RPMI7951 (cell line): ENCODE measurements at places on chromosomes 16 and 17.
A peak's percentile ranks its signal among the peaks of the same experiment; 100 is the strongest.

- no peak for DNase-seq
These were observed 29.4 kb downstream of the ANKFY1 start for GRCh38 chr17:4234401-4234800.

GRCh38 chr16:20614186-20615141, 38.3 kb upstream of the ACSM2B start:
- no peak for DNase-seq

DNA sequence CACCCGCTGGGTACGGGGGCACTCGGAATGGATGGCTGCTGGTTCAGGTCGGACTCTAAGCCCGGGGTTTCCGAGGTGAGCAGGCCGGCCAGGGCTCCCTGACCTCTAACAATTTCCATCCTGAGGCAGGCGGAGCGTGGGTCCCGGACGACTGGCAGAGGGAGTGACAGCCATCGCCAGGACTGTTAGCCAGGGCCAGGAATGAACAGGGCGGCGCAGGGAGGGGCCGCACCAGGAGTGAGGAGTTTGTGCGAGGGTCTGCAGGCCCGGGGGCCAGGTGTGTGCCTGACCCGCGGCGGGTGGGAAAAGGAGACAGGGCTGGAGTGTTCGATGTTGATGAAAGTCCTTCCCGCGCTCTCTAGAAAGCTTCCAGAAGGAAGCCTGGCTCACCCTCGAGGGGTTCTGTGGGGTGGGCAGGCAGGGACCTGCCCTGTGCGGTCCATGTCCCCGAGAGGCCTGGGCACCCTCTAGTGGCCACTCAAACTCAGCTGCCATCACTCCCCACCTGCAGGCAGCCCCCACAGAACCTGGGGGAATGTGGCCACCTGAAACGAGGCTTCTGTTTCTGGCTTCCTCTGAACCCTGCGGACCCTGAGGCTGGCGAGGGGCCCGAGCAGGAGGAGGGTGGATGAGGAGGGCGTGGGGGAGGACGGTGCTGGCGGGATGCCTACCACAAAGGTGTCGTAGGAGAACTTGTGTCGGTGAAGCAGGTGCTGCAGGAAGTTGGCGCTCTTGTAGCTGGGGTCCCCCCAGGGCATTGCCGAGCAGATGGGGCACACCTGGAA, 8.2 kb downstream of the RNF166 start:
- DNase-seq: no peak

DNA sequence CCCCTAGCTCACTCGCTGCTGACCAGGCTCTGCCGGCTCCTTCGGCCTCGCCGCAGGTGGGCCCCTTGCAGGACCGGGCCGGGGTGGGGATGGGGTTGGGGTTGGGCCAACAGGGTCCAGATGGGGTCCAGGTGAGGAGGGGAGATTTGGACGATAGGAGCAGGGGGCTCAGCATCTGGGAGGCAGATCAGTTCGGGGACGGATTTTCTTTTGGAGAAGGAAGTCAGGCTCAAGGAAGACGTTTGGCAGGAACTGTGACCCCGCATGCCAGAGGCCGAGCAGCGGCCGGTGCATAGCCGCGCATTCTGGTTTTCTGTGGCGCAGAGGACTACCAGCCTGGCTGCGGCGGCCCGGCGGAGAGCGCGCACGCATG, 845 bp upstream of the ALDOA start:
- no peak for DNase-seq

DNA sequence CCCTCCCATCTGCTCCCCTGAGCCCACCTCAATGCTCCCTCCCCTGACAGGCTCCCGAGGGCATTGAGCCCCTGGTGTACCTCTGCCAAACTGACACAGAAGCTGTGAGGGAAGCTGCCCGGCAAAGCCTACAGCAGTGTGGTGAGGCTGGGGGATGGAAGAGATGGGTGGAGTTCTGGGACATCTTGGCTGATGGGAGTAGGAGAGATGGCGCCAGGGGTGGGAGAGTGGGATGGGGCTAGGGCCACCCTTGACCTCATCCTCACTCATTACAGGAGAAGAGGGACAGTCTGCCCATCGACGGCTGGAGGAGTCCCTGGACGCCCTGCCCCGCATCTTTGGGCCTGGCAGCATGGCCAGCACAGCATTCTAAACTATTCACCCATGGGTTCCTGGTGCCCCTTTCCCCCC, 16.2 kb upstream of the CTCF start:
- DNase-seq: no peak

- DNase-seq: no peak
These were observed 116.0 kb downstream of the RPTOR start for GRCh38 chr17:80660527-80661198.

- DNase-seq: no peak
These were observed 42.2 kb downstream of the HOXB1 start for GRCh38 chr17:48488548-48489106.

DNA sequence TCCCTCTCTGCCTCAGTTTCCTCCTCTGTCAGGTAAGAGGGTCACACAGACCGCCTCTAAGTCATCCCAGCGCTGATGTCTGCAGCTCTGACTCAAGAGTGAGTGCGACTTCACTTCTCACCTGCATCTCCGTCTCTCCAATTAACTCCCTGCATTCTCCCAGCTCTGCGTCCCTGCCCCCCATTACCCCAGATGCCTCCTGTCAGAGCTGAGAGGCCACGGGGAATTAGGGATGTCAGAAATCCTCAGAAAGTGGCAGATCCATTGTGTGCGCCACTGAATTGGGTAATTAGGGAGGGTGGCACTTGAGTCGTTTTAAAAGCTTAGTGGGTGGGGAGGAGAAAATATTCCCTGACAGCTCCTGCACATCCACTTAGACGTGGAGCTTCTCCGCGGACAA, 885.4 kb upstream of the EEF2KMT start:
- no peak for DNase-seq

DNA sequence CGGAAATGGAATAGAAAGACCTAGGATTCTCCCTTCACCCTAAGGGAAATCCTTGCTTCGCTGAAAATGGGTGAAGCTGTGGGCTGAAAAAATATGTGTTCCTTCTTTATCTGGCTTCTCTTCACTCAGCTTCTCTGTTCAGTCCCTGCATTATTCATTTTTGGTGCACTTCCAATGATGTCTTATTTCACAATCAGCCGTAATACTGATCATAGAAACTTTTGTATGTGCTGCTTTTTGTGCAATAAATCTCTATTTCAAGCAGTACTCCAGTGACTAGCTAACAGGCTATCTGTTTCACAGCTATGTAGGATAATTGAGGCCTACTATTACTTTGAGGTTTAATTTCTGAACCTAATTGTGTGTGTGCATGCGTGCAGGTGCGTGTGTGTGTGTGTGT, 144.6 kb downstream of the FOXL1 start:
- no peak for DNase-seq

GRCh38 chr16:89121691-89122321, 28.2 kb downstream of the ACSF3 start:
- DNase-seq: no peak

DNA sequence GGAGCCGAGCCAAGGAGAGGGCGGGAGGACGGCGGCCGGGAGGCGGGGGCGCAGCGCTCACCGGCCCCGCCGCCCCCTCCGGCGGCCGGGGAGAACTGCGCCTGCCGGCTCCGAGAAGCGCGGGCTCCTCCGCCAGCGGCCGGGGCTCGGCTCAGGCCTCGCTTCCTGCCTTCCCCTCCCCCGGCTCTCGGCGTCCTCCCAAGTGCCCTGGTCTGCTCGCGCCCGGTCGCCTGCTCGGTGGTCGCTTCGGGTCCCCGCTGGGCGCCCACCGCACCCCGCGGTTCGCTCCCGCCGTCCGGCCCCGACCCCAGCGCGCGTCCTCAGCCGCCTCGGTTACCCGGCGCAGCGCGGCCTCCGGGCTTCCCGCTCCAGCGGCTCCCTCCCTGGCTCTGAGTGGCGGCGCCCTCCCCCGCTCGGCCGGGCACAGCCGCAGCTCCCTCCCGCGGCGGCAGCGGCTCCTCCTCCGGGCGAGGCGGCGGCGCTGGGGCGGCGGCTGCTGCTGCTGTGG, 313 bp downstream of the UBTF start:
- DNase-seq: peak; percentile 61

DNA sequence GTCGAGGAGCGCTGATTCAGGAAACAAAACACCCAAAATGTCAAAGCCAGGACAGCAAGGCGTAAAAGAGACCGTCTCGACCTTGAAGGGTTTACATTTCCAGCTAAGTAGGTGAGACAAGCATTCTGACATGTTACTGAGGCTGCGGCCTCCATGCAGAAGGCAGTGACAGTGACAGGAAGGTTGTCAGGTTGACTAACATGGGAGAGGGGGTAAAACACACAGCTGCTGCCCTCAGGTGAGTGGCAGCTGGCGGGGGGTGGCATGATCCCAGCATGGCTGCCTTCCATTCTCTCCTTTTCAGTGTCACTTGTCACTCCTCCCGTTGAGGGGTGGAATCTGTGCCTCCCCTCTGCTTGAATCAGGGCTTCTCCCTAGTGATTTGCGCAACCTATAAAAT, 31.9 kb upstream of the CRHR1 start:
- no peak for DNase-seq

GRCh38 chr17:31386542-31387075, 4.9 kb upstream of the RAB11FIP4 start:
- DNase-seq: no peak

- no peak for DNase-seq
These were observed 409.6 kb downstream of the GRIN2A start for GRCh38 chr16:9772526-9773225.

DNA sequence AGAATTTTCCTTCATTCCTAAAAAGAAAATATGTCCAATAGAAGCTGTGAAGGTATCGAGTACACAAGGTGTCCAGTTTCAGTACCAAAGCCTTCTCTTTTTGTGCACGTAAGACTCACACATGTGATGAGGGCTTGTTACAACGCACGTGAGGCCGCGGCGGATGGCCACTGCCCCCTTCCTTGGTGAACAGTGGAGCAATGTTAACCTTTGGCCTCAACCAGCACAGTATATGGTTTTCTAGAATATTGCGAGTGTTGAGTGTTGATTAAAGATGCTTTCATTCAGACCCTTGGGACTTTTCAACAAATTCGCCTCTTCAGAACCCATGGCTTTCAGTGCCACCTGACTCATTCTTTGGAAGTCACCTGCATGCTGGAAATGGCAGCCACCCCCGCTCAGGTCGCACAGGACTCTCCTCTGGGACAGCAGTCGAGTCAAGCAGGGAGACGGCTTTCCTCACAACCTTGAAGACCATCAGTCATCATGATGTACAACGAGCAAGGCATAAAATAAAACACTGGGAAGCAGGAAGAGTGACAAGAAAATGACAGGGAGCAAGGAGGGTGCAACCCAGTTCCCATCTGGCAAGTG, 14.5 kb downstream of the MAP1LC3B start:
- DNase-seq: no peak

DNA sequence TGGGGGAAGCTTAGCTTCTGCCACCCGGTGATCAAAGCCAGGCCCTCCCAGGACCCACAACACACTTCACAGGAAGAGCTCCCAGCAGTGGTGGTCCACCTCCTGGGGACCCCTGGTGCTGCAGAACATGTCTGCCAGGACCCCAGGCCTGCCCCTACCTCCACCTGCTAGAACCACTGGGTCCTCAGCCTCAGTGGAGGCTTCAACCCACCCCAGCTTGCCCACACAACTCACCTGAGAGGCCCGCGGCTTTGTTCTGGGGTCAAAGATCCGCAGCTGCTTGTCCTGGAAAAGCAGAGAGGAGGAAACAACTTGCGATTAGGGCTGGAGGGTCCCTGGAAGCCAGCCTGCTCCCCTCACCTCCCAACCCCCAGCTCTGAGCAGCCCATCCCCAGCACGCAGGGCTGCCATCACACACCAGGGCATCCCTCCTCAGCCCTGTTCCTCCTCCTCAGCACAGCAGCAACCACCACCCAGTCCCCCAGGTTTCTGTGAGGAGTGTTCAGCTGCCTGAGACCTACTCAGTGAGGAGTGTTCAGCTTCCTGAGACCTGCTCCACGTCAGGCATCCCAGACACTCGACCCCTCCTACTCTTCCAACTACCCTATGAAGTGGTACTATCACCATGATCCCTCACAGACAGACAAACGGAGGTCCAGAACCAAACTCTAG, 21.2 kb downstream of the CORO7 start:
- no peak for DNase-seq

DNA sequence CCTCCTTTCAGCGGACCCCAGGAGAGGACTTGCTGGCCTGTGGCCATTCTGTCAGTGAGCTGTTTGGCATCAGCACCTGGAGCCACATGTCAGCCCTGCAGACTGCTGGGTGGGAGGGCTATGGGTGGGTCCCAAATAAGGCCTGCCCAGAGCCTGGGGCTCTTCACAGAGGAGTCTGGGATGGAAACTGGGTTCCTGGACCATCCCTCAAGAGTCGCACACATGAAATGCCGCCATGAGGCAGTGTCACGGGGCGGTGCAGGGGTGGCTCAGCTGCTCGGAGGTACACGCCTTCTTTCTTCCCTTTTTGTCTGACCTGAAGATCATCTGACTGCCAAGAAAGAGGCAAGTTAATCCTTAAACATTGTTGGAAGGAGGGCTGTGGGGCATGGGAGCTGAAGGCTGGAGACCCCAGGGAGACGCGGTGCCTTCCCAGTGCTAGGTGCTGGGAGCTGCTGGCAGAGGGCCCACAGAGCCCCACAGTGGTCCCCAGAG, 14.8 kb downstream of the MPRIP start:
- DNase-seq: no peak

- no peak for DNase-seq
These were observed 35.3 kb downstream of the HIC1 start for GRCh38 chr17:2090210-2090641.

DNA sequence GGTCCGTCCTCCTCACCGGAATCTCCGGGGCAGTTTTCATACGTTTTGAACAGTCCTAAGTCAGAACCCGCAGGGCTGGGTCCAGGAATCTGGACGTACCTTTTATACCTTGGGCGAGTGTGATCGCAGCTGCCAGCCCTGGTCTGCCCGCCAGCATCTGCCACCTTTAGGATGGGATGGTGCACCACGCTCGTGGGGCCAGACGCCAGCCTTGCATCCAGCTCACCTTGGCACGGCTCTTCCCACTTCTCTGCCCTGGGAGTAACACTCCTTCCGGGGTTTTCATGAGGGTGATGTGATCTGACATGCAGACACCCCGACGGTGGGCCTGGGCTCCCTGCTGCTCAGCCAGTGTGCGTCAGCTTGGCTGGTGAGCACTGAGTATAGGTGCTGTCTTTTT, 66.6 kb upstream of the ZNF469 start:
- DNase-seq: no peak

DNA sequence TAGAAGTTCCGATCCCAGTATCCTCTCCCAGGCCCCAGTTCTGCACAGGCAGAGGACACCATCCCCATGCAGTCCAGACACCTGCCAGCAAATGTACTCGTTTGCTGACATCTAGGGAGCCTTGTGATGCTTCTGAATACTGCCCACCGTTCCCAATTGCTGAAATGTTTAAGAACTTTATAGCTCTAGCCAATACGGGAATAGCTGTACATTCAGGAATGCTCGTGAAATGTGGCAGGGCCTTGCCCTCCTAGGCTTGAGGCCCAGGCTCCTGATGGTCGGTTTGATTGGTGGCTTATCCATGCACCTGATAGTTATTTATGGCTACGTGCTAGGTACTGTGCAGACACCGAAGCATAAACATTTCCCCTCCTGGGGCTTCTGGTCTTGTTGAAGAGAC, 255.5 kb downstream of the PRKCA start:
- no peak for DNase-seq

GRCh38 chr17:3475251-3475685, 529 bp upstream of the ASPA start:
- DNase-seq: no peak

GRCh38 chr17:47665655-47666054, 15.9 kb downstream of the KPNB1 start:
- DNase-seq: no peak
